ENCODE measurements at places on chromosomes 12 and 14.

GRCh38 chr12:71682466-71682865, 3.4 kb upstream of the TMEM19 start:
- DNase-seq = no peak

GRCh38 chr12:131102991-131103668, 149.4 kb downstream of the ADGRD1 start:
- no peak for DNase-seq

DNA sequence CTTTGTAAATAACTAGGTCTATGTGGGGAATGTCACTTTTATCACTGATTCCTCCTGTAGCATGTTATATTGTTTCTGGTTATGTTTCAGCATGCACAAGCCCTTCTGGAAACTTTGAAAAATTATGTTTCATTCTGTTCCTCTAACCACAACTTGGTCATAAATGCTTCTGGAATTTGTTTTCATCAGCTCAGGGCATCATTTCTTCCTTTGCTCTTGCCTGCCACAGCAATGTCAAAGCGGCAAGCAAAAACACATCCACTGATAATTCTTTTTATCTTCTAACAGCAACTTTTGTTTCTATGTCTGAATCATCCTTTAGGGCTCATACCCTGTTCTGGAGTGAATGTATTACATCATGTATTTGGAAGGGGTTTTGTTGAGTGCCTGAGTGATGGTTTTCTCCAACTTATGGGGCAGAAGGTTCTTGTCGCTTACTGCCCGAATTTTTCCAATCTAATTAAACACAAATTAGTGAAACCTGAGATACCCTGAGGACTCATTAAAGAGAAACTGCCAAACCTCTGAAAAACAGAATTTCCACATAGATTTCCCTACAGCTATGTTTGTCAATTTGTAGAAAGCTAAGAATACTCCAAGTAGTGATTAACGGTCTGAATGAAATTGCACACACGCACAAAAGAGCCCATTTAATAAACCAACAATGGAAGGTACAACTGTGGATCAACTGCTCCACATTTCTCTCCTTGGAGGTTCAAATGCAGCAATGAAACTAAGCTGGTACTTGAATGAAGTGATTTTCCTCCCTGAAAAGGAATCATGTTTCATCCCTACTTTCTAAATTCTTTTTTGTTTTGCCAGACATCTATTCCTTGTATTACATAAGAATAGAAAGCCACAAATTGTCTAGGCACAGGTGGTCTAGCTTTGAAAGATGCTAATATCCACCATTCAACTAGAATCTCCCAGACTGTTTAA, 173.5 kb upstream of the KRR1 start:
- DNase-seq = no peak

DNA sequence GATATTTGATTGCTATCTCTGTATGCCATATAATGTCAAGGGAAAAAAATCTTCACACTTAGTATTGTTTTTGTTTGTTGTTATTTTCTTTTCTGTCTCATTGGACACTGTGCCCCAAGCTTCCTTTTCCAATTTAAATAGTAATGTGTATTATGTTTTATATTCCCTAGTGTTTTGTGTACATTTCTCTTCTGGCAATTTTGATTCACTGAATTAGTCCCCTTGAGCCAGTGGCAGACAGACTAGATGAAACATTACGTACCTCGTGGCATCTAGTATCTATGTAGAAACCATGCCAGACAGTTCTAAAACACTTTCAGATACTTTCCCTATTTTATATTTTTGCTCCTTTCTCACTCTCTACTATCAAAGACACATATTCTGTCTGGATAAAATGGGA, at the start of gene OR6C1:
OR6C1 (plus strand) TSS at position 301 of the 400 bp plus-strand sequence. CDS start 6,257 bp downstream, outside the sequence.
- DNase-seq = no peak

Data from renal pelvis (tissue), 12 donors.